ENCODE measurements at places on chromosomes 5 and 9.
A peak's percentile ranks its signal among the peaks of the same experiment; 100 is the strongest.

DNA sequence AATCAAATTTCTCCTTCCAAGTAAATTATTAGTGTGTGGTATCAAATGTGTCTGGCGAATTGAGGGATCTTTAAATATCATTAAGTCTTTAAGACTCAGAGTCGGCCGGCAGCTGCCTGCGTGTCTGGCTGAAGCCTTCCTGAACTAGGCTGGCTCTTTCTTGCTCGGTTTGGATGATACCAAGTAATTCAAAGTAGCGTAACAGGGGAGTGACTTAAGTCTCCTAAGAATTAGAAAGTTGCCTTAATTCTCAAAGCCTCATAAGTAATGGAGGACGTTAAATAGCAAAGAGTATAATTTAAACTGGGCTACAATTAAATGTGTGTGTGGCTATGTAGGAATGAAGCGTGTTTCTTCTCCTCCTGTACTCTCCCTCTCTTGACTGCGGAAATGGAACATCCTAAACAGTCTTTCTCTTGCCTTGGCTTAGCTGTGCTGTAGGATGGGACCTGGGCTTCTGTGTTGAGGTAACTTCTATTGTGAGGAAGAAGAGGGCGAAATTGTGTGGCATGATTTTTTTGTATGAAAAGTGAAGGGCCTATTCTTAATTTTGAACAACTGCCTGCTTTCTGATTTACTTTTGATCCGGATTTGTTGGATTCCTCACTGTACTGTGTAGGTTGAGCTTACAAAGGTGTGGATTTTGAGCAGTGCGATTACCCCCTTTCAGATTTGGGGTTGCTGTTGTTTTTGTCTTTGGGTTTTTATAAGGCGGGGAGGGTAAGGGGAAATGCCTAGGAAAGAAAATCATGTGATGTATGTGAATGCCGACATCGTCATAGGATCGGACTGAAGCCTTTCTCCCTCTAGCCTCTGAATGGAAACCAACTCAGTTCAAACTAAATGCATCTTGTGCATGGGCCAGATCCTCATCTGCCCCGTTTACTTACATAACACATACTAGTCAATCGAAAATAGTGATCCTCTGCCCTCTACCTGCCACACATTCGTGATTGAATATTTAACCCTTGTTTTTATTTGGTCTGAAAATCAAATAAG lies 29.9 kb downstream of the CPEB4 start:
- no peaks in the 10 kb centered on the region for H3K36me3 ChIP-seq
- H3K4me1 ChIP-seq = peaks cover 11% of the 10 kb centered on the region
- DNase-seq = no peak
- H3K27ac ChIP-seq = peak overlapping the region; percentile 95
- H3K27me3 ChIP-seq = no peaks in the 10 kb centered on the region
- H3K4me3 ChIP-seq = peak overlapping the region; percentile 7

DNA sequence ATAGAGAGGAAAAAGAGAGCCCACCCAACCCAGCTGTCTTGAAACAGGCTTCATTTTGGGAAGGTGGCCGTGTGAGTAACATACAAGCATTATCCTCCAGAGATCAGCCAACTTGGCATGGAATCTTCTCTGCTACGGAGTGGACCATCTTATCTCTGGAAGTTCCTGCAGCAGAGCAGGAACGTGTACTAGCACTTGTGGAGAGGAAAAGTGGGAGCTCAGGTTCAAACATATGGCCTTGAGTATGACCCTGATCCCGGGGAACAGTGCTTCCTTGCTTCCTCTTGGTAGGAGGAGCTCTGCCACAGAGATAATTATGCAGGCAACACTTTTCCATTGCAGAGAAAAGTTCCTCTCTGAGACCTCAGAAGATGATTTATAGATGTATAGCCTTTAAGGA lies 490.4 kb upstream of the ACO1 start:
- no peak for DNase-seq
- no peaks in the 10 kb centered on the region for H3K4me1 ChIP-seq
- no peaks in the 10 kb centered on the region for H3K36me3 ChIP-seq
- no peaks in the 10 kb centered on the region for H3K27me3 ChIP-seq
- H3K27ac ChIP-seq = no peak overlapping the region

GRCh38 chr9:12771891-12772290 lies 2.9 kb upstream of the LURAP1L start:
- H3K27ac ChIP-seq = no peak overlapping the region
- no peak overlapping the region for H3K4me3 ChIP-seq
- H3K36me3 ChIP-seq = no peaks in the 10 kb centered on the region
- H3K27me3 ChIP-seq = peaks cover 14% of the 10 kb centered on the region

- H3K36me3 ChIP-seq = no peaks in the 10 kb centered on the region
- H3K27ac ChIP-seq = no peak overlapping the region
- peaks cover 34% of the 10 kb centered on the region for H3K27me3 ChIP-seq
- DNase-seq = peak; percentile 96
- H3K4me1 ChIP-seq = no peaks in the 10 kb centered on the region
Measured at GRCh38 chr5:181167814-181168488, 20.6 kb downstream of the OR2V2 start.

DNA sequence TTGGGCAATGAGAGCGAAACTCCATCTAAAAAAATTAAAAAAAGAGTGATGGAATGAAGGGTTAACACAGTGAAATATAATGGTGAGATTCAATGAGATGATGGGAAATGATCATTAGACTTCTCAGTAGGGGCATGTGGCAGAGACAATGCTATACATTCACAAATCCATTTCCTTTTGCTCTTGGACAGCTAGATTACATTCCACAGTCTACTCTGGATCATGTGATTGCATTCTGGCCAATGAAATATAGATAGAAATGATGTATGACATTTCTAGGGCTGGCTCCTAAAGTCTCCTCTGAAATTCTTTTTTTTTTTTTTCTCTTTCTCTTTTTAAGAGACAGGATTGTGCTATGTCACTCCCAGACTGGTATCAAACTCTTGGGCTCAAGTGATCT lies 3.8 kb upstream of the GALT start:
- no peaks in the 10 kb centered on the region for H3K36me3 ChIP-seq
- H3K4me3 ChIP-seq = no peak overlapping the region
- peaks cover 11% of the 10 kb centered on the region for H3K4me1 ChIP-seq
- no peak overlapping the region for H3K27ac ChIP-seq
- no peak for DNase-seq
- no peaks in the 10 kb centered on the region for H3K27me3 ChIP-seq

DNA sequence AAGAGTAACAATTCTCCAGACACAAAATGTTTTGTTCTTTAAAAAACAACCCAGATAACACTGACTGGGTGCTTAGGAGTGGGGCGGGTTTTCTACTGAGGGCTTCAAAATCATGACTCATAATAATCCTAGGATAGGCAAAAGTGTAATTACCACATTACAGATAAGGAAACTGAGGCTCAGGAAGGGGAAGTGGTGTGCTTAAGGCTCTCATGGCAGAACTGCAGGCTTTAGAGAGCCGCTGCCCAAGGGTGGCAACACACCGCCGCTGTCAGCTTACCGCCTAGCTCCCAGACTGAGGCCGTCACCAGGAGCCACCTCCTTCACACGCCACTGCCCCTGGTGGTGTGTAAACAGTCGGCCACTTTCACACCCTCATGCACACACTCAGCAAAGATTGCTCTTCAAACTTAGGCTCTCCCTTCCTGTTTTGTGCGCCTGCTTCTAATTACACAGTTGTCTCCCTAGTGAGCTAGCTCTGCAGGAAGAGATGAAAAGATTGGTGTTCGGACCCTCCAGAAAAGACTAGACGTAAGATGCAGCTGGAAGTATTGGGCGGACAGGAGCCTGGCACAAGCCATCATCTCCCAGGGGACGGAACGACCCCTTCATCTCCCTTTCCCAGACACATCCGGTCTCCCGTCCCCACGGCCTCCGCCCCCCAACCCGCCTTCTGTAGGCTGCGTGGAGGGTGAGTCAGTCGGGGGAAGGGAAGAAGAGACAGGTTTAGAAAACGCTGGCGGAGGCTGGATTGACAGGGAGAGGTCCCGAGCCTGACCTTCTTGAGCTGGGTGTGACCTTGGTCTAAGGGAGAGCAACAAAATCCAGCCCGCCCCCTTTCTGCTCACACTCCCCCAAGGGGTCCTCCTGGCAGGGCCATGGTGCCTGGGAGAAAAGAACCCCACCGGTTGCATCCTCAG lies 162.7 kb downstream of the SYK start:
- no peak overlapping the region for H3K4me3 ChIP-seq
- no peak for DNase-seq
- H3K36me3 ChIP-seq = no peaks in the 10 kb centered on the region
- H3K27ac ChIP-seq = no peak overlapping the region
- H3K27me3 ChIP-seq = no peaks in the 10 kb centered on the region
- H3K4me1 ChIP-seq = peaks cover 17% of the 10 kb centered on the region

GRCh38 chr9:93900971-93901861 lies 53.9 kb downstream of the BARX1 start:
- H3K4me3 ChIP-seq = no peak overlapping the region
- H3K36me3 ChIP-seq = no peaks in the 10 kb centered on the region
- no peak overlapping the region for H3K27ac ChIP-seq
